ENCODE measurements at places on chromosomes 4 and X.

DNA sequence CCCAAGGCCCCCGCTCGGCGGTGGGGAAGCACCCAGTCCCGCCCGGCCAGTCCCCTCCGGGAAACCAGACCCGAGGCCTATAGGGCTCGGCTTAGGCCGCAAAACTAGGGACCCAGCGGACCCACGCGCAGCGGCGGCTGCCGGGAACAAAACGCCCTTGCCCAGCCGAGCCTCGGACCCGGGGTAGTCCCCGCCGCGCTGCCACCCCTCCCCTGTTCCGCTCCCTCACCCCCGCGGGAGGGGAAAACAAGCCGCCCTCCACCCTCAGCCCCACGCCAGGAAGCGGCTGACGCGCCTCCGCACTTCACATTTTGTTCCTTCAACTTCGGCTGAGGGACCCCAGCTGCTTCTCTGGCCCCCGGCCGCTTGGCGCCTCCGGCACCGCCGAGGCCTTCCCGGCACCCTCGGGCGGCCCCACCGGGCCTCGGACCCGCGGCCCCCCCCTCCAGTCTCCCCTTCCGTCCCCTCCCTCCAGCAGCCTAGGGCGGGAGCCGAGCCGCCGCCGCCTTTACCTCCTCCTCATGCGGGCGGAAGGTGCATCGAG, 694 bp downstream of the PDS5A start:
- DNase-seq: no peak

- peak; percentile 23 for DNase-seq
Observed at GRCh38 chr4:130808492-130808891, 1712.5 kb downstream of the C4orf33 start.

- no peak for DNase-seq
Observed at GRCh38 chr4:53582194-53582593, 9.1 kb downstream of the LNX1 start.

DNA sequence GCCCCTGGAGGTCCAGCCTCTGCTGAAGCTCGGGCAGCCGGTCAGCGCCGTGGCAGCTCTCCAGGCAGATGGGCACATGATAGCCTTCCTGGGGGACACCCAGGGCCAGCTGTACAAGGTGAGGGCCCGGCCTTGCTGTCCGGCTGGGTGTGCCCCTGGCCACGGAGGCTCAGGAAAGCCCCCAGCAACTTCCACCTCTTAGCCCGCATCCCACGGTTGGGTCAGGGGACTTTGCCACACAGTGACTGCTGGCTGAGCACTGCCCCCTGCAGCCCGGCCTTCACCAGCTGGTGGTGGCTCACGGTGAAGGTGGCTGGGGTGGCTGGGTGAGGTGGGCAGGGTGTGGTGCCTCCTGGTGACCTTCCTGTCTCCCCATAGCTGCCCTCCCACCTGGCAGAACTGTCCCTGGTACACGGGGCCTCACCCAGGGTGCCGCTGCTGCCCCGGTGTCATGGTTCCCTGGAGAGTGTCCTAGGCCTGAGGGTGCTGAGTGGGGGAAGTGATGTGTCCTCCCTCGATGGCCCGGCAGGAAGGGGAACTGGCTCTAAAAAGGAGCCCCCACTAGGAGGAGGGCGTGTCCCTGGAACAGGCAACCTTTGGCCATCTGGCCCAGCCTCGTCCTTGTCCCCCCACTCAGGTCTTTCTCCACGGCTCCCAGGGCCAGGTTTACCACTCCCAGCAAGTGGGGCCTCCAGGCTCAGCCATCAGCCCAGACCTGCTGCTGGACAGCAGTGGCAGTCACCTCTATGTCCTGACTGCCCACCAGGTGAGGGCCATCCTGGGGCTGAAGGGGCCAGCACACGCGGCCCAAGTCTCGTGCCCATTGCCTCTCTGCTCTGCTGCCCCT, 4.5 kb downstream of the PLXNB3 start:
- DNase-seq: no peak

GRCh38 chr4:26323821-26324220, 3.0 kb downstream of the RBPJ start:
- DNase-seq: no peak

DNA sequence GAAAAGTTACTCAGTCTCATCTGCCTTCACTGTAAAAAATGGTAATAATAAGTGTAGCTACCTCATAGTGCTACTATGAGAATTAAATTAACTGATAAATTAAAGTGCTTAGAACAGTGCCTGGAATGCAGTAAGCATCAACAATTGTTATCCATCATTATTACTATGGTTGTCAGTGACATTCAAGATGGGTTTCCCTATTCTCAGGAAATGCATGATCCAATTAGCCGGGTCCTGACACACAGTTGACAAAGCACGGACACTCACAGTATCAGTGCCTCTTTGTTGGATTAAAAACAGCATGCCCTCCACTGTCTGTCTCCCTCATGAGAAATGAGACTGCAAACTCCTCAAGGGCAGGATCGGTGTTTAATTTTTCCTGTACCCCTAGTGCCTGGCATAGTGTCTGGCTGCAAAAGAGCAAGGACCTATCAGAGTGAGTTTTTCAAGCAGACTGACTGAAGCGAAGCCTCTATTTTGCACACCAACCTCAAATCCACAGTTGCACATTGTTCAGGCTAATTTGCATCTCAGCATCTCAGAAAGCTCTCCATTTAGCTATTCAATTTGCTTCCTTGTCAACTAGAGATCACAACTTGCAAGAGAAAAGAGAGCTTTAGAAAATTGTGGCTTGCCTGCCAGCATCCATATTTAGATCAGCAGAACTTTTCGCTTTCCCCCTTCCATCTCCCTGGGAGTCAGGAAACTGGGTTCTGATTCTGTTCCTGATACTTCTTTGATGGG, 122.9 kb downstream of the LDB2 start:
- no peak for DNase-seq

DNA sequence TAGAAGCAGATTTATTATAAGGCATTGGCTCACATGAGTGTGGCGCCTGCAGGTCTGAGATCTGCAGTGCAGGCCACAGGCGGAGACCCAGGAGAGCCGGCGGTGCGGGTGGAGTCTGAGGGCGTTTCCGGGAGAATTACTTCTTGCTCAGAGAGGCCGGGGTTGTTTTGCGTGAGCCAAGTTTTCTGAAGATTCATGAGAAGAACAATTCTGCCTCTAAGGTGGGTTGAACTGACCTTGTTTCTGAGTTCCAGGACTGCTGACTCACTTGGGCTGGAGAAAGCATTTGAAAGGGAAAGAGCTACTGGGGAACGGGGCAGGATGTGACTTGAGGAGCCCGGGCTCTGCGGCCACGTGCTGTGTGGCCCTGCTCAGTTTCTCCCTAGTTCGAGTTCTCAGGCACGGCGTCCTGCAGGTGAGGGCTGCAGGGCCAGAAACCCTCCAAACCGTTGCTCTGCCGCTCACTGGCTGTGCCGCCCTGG, 36.7 kb upstream of the SORCS2 start:
- DNase-seq: no peak

- peak; percentile 11 for DNase-seq
Observed at GRCh38 chr4:174592256-174592984, 70.1 kb upstream of the HPGD start.

All from renal cortical epithelial cell (primary cell).